ENCODE measurements at places on chromosomes 3 and 15. TPM values are rescaled to one million over a fixed set of nuclear protein-coding genes. Genes with fewer than 3 reads are reported as not detected.
A peak's percentile ranks its signal among the peaks of the same experiment; 100 is the strongest.

DNA sequence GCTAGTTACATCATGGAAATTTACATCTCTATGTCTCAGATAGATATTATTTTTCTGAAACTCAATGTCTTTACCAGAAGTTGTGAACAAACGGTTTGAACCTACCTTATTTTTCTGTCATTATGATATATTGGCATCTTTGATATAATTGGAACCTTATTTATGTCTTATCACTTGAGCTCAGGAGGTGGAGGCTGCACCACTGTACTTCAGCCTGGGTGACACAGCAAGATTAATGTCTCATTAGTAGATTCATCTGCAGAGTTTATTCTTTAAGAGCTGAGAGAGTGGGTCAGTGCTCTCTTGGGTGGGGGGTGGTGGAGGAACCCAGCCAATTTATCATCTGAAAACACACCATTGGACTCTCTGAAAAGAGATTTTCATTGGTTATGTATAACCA, 21.4 kb downstream of the SCG3 start:
- no peak for DNase-seq

TMEM212 gene
- total RNA-seq, result not detected

GRCh38 chr3:115961380-115961779, 338.1 kb downstream of the GAP43 start:
- no peak for DNase-seq

LTK gene
- total RNA-seq, result 6.4 TPM

DNA sequence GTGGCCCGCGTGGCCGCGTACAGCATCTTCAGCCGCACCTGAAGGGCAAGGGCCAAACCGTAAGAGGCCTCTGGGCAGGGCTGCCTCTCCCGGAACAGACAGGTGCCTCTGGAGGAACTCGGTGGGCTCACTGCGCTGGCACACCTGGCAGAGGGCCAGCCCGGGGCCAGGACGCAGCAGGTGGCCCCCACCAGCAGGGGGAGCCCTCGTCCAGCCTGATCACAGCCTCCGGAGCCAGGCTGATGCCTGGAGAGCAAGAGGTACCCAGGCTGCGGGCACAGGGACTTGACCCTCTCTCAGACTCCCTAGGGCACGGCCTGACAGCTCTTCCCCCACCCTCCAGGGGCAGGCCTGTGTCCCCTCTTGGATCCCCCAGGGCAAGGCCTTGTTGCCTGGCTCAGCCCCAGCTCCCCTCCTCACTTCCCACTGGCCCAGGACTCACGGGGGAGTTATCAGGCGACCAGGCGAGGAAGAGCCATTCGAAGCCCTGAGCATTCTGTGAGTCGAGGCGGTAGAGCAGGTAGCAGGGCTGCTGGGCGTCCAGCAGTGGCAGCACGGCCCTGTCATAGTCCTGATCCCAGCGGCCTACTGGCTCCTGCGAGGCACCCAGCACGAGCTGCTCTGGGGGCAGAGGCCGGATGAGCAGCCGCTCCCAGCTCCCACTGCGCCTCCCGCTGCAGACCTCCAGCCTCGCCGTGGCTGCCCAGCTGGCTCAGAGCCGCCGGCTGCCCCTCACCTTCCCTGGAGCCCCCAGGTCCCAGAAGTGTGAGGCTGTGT, 6.2 kb upstream of the TLR9 start:
- DNase-seq, result peak; percentile 67

GRM2 gene
- 0.11 TPM for total RNA-seq

DNA sequence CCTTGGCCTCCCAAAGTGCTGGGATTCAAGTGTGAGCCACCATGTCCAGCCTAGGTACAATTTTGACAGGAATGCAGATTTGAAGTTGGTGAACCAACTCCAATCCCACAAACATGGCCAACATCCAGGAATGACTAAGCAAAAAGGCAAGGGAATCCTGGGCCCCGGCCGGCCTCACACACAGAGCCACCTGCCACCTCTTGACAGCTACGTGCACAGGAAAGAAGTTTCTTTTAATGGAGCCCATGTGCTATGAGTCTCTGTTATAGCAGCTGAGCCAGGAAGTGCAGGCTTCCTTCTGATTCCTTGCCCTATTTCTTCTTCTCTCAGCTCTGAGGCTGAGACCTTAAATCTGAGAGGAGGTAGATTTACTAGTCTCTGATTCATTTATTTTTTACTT, 8.8 kb downstream of the TMEM40 start:
- peak; percentile 96 for DNase-seq

DNA sequence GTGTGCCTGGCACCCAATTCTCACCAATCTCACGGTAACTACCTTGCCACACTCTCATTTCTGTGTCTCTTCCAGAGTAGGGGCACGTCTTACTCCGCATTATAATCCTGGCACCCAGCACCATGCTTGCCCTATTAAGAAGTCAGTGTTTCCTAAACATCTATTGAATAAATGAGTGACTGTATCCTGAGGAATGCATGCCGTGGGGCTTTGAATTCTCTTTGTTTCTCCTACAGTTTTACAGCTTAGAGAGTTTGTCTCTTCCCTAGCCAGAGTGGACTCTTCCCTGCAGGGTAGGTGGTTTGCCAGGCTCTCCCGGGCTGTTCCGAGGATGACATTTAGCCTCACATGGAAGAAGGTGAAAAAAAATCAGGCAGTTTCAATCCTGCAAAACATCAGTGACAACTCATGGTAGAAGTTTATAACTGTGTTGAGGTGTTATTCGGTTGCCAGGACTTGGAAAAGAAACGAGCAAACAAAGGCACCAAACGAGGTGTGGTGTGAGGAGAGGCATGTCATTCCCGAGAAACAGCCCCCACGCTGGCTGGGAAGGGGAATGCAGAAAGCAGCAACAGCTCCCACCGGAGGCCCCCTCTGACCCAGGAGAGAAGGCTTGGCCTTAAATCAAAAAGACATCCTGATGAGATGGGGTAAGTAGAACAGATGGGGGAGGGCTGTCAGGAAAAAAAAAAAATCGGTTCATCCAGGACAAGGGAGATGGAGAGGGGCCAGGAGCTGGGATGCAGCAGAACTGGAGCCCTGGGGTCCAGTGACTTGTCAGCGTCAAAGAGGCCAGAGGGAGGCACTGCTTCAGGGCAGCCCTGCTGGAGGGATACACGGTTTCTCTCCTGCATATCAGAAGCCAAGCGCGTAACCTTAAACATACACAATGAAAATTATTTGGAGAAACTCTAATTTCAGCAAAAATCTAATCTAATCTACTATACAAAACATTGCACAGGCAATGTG, 168.4 kb upstream of the ARRDC4 start:
- DNase-seq, result no peak

ITGA11 gene
- 29.2 TPM for total RNA-seq

- no peak for DNase-seq
Measured at GRCh38 chr3:52779011-52779836, 1.8 kb downstream of the ITIH1 start.

- no peak for DNase-seq
Measured at GRCh38 chr15:93980261-93980911, 251.0 kb upstream of the MCTP2 start.

GRCh38 chr3:175477651-175478224, 618.6 kb downstream of the NAALADL2 start:
- DNase-seq, result no peak

DNA sequence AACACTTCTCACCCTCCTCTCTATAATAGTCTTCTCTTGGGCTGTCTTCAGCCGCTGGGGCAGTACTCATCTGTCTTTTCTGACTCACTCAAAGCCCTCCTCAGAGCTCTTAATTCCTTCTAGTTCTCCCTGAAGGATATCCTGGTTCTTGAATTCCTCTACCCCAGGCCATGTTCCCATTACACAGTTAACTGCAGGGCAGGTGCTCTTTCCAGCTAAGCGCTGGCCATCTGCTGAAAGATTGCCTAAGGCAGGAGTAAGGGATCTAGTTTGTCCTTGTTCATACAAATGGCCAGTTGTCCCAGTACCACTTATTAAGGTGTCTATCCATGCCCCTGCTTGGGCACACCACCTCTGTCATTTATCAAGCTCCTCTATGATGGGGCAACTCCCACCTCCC, 10.2 kb upstream of the SPG11 start:
- no peak for DNase-seq

DNA sequence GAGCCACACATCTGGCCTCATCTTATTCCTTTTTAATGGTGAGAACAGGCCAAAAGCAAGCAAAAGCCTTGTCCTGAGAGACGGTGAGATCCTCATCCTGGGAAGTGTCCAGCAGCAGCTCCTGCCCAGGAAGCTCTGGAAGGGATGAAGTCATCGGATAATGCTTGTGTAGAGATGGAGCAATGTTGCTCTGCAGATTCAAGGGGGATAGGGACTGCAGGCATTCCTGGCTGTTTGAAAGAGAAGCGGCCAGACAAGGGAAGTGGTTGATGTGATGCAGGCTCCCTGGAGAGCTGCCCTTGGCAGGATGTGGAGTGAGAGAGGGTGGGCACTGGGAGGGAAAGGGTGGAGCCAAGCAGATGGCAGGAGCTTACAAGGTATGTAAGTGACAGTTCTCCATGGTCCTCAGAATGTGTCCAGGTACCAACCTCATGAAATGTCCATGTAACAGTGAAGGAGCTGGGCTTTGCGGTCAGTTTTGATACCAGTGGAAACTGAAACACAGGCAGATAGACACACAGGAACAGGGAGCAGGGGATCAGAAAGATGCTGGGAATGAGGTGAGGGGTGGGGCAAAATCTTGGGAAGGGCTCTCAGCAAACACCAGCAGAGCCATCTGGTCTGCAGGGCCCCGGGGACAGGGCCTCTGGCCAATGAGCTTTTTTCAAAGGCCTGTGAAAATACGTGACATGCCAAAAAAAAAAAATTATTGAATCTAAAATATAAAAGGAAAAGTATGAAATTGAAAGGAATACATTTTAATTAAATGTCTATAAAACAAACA, 32.2 kb upstream of the LACTB start:
- DNase-seq, result peak; percentile 66

All from myocyte (in vitro differentiated cells).